ENCODE measurements at places on chromosomes 13 and 19. TPM values are rescaled to one million over a fixed set of nuclear protein-coding genes. Genes with fewer than 3 reads are reported as not detected.

- DNase-seq, result no peak
- no peaks in the 10 kb centered on the region for H3K4me1 ChIP-seq
- no peaks in the 10 kb centered on the region for H3K27me3 ChIP-seq
- no peaks in the 10 kb centered on the region for H3K36me3 ChIP-seq
- no peak overlapping the region for H3K27ac ChIP-seq
- no peak overlapping the region for H3K4me3 ChIP-seq
These were observed 229.7 kb downstream of the KCNRG start for GRCh38 chr13:50244713-50245574.

GRCh38 chr13:73849292-73849691 is 284.9 kb downstream of the KLF12 start:
- H3K27me3 ChIP-seq, result no peaks in the 10 kb centered on the region
- H3K36me3 ChIP-seq, result no peaks in the 10 kb centered on the region
- H3K4me1 ChIP-seq, result no peaks in the 10 kb centered on the region
- H3K4me3 ChIP-seq, result no peak overlapping the region
- no peak overlapping the region for H3K27ac ChIP-seq

- no peak for DNase-seq
- H3K27ac ChIP-seq, result no peak overlapping the region
- no peaks in the 10 kb centered on the region for H3K4me1 ChIP-seq
- no peaks in the 10 kb centered on the region for H3K36me3 ChIP-seq
These were observed 39.5 kb upstream of the ATP12A start for GRCh38 chr13:24640752-24641151.

- H3K36me3 ChIP-seq, result no peaks in the 10 kb centered on the region
- no peak overlapping the region for H3K27ac ChIP-seq
- H3K4me1 ChIP-seq, result peaks cover 2% of the 10 kb centered on the region
- no peaks in the 10 kb centered on the region for H3K27me3 ChIP-seq
- H3K4me3 ChIP-seq, result no peak overlapping the region
- no peak for DNase-seq
These were observed 67.8 kb downstream of the FGF9 start for GRCh38 chr13:21738630-21739029.

DIAPH3 gene
- 4.6 TPM for total RNA-seq

ZSCAN5B gene
- 0.20 TPM for total RNA-seq

FAM216B gene
- not detected for total RNA-seq

FPR1 gene
- 53.3 TPM for total RNA-seq

LRRC25 gene
- 22.7 TPM for total RNA-seq

Measured in upper lobe of right lung (tissue), 1 donor.